ENCODE measurements at places on chromosomes 2 and 18. TPM values are rescaled to one million over a fixed set of nuclear protein-coding genes. Genes with fewer than 3 reads are reported as not detected.

Gene C2orf81
- 1.00 TPM for polyA plus RNA-seq

Gene C2orf15
- 0.25 TPM for polyA plus RNA-seq

Gene RNASEH1
- 17.3 TPM for polyA plus RNA-seq

Gene DLGAP1
- 0.11 TPM for polyA plus RNA-seq

Gene APLF
- 0.72 TPM for polyA plus RNA-seq

Gene TNFAIP6
- 3.1 TPM for polyA plus RNA-seq

Gene SULT1C2
- polyA plus RNA-seq: 0.27 TPM

Gene PIEZO2
- polyA plus RNA-seq: 0.18 TPM

Gene SLC14A1
- 11.5 TPM for polyA plus RNA-seq

Gene KYNU
- 0.50 TPM for polyA plus RNA-seq

Gene ADGRF3
- 0.14 TPM for polyA plus RNA-seq

Gene ST8SIA5
- 8.4 TPM for polyA plus RNA-seq

Gene REV1
- 16.4 TPM for polyA plus RNA-seq

Data from right cardiac atrium (tissue), 5 donors.